Right renal pelvis (tissue), 4 donors: ENCODE measurements at places on chromosomes 7 and 10. TPM values are rescaled to one million over a fixed set of nuclear protein-coding genes. Genes with fewer than 3 reads are reported as not detected.

DNA sequence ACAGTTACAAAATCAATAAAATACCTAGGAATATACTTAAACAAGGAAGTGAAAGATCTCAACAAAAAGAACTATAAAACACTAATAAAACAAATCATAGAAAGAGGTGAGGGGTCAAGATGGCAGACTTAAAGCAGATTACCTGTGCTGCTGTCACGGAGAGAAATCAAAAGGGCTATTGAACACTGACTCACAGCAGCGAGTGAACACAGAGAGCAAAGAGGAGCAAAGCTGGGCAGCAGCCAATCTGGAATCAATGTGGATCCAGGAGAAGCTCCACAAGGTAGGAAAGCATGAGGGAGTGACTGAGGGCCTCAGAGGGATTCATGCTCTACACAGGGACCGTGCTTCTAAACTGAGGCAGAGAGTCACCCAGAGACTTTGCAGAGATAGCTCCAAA is 562.0 kb upstream of the SEMA3D start:
- no peak for DNase-seq

DNA sequence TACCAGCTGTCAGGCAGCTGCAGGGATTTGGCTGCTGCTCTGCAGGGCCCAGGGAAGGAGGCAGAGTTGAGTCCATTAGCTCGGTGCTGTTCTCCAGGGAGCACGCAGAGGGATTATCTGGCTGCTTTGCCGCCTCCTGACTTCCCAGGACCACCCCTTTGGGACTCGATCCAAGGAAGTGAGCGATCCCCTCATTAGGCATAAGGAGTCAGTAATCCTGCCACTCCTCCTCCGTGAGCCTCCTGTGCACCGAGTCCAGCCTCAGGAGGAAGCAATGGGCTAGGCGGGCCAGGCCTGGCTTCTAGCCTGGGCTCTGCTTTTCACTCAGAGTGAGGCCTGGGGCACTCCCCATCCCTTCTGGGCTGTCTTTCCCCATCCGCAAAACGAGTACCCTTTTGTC is 417.9 kb downstream of the RPS24 start:
- DNase-seq = no peak

- no peak for DNase-seq
Measured at GRCh38 chr10:33666686-33667480, 332.4 kb upstream of the NRP1 start.

GRCh38 chr7:2617325-2617905 is 14.4 kb upstream of the TTYH3 start:
- no peak for DNase-seq

POLR1F gene
- polyA plus RNA-seq = 25.8 TPM

FOXL3 gene
- not detected for polyA plus RNA-seq
